ENCODE measurements at places on chromosomes 12 and 14.

GRCh38 chr12:27807063-27807703, 27.1 kb upstream of the MANSC4 start:
- no peak overlapping the region for H3K4me3 ChIP-seq
- H3K4me1 ChIP-seq = peaks cover 3% of the 10 kb centered on the region
- no peak for DNase-seq
- H3K27ac ChIP-seq = no peak overlapping the region
- H3K36me3 ChIP-seq = no peaks in the 10 kb centered on the region
- peaks cover 8% of the 10 kb centered on the region for H3K27me3 ChIP-seq

- H3K27ac ChIP-seq = no peak overlapping the region
- H3K27me3 ChIP-seq = peaks cover 10% of the 10 kb centered on the region
- H3K4me1 ChIP-seq = peaks cover 16% of the 10 kb centered on the region
- no peak overlapping the region for H3K4me3 ChIP-seq
- no peak for DNase-seq
Observed at GRCh38 chr12:52865090-52865944, 16.5 kb upstream of the KRT78 start.

- no peak overlapping the region for H3K4me3 ChIP-seq
- no peak overlapping the region for H3K27ac ChIP-seq
- H3K36me3 ChIP-seq = peaks cover 7% of the 10 kb centered on the region
- no peaks in the 10 kb centered on the region for H3K27me3 ChIP-seq
- no peaks in the 10 kb centered on the region for H3K4me1 ChIP-seq
Observed at GRCh38 chr12:10454531-10454930, 1.4 kb upstream of the KLRC1 start.

DNA sequence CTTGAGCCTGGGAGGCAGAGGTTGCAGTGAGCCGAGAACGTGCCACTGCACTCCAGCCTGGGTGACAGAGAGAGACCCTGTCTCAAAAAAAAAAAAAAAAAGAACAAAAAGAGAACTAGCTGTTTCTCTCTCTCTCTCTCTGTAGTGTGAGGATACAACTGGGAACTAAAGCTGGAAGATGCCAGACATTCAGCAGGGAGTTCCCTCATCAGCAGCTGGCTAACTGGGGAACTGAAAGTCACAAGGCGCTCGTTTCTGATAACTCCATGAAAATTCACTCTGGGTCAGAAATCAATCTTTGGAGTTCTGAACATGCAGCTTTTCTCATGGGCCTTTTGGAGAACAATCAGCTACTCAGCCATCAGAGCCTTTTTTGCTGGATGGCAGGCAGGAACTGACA, 43.5 kb upstream of the MAP1LC3B2 start:
- no peak overlapping the region for H3K4me3 ChIP-seq
- H3K27me3 ChIP-seq = no peaks in the 10 kb centered on the region
- peaks cover 18% of the 10 kb centered on the region for H3K4me1 ChIP-seq
- no peak for DNase-seq
- H3K36me3 ChIP-seq = no peaks in the 10 kb centered on the region

DNA sequence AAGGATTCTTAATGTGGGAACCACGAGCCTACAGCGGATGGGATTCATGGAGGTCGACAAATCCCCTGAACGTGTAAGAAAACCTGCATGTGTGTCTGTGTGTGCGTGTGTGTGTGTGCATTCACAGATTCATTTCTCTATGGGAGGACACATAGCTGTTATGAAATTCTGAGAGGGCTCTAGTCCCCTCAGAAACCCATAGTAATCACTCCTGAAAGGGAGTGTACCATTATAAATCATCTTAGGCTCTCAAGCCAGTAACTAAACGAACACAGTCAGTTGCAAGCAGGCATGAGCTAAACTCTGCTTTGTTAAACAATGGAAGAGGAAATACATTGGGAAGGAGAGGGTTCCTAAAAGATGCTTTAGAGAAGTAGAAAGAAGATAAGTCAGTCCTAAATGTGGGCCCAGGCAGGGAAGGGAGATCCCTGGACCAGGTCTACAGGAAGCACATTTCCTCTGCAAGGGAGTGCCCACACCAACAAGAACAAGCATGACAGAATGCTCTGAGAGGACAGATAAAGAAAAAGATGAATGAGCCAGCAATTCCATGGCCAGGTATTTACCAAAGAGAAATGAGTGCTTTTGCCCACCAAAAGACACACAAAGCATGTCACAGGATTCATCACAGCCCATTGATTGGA, 91.3 kb downstream of the ITPR2 start:
- peaks cover 6% of the 10 kb centered on the region for H3K4me1 ChIP-seq
- peaks cover 22% of the 10 kb centered on the region for H3K36me3 ChIP-seq
- no peak overlapping the region for H3K4me3 ChIP-seq

GRCh38 chr14:73386342-73386741, 72.0 kb downstream of the NUMB start:
- H3K27ac ChIP-seq = no peak overlapping the region
- H3K4me1 ChIP-seq = peaks cover 15% of the 10 kb centered on the region
- peaks cover 14% of the 10 kb centered on the region for H3K36me3 ChIP-seq
- no peak overlapping the region for H3K4me3 ChIP-seq
- DNase-seq = no peak
- no peaks in the 10 kb centered on the region for H3K27me3 ChIP-seq

- no peaks in the 10 kb centered on the region for H3K36me3 ChIP-seq
- H3K27me3 ChIP-seq = no peaks in the 10 kb centered on the region
- no peak overlapping the region for H3K27ac ChIP-seq
- H3K4me1 ChIP-seq = no peaks in the 10 kb centered on the region
- H3K4me3 ChIP-seq = no peak overlapping the region
Observed at GRCh38 chr12:83470749-83471148, 784.0 kb downstream of the TMTC2 start.

- peak; percentile 88 for DNase-seq
- peaks cover 57% of the 10 kb centered on the region for H3K4me1 ChIP-seq
- H3K27me3 ChIP-seq = no peaks in the 10 kb centered on the region
- H3K36me3 ChIP-seq = peaks cover 4% of the 10 kb centered on the region
- peak overlapping the region; percentile 97 for H3K27ac ChIP-seq
Observed at GRCh38 chr14:106844608-106845285, 1318.4 kb downstream of the TMEM121 start.

DNA sequence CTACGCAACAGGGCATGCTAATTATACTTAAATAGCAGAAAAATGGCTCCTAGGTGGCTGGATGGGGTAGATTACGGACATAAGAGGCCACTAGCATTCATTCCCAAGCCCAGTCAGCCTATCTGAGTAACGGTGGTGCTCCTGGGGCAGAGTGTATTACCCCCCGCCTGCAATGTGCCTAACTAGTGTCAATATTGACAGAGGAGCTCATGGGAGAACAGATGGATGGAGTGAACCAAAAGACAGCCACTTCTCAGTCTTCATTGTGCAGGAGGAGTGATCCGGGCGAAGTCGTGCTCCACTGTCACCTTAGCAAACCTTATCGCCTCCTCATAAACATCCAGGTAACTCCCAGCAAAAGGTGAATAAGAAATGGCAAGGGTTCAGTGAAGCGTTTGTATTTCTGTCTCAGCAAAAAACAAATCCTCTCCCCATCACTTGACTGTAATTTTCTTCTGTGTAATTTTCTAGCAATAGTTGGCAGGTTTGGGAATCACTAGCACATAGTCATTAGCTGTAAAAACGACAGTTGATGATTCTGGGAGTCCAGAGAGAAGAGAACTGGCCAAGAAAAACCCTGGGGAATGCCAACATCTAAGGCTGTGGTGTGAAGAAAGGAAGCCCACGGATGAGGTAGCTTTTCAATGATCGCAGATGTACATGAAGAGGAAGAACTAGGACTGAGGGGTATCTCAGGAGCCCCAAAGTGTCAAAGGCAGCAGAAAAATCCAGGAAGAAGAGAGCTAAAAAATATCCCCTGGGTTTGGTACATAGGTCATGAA, 126.6 kb upstream of the BCL2L14 start:
- H3K27ac ChIP-seq = peak overlapping the region; percentile 59
- H3K4me3 ChIP-seq = no peak overlapping the region
- peaks cover 4% of the 10 kb centered on the region for H3K27me3 ChIP-seq
- no peak for DNase-seq

DNA sequence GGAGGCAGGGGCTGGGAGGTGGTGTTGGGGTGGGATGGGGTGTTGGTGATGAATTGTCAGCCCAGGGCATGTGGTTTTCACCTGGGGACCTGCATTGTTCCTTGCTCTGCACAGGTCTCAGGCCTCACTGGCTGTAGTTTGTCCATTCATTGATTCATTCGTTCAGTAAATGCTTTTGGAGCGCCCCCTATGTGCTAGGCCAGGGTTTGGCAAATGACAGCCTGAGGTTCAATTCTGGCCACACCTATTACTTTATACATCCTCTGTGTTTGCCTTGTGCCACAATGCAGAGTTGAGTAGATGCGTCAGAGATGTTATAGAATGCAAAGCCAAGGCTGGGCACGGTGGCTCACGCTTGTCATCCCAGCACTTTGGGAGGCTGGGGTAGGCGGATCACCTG, 4.7 kb downstream of the ADCK1 start:
- H3K27me3 ChIP-seq = no peaks in the 10 kb centered on the region
- no peak overlapping the region for H3K4me3 ChIP-seq
- H3K27ac ChIP-seq = no peak overlapping the region
- H3K36me3 ChIP-seq = no peaks in the 10 kb centered on the region

DNA sequence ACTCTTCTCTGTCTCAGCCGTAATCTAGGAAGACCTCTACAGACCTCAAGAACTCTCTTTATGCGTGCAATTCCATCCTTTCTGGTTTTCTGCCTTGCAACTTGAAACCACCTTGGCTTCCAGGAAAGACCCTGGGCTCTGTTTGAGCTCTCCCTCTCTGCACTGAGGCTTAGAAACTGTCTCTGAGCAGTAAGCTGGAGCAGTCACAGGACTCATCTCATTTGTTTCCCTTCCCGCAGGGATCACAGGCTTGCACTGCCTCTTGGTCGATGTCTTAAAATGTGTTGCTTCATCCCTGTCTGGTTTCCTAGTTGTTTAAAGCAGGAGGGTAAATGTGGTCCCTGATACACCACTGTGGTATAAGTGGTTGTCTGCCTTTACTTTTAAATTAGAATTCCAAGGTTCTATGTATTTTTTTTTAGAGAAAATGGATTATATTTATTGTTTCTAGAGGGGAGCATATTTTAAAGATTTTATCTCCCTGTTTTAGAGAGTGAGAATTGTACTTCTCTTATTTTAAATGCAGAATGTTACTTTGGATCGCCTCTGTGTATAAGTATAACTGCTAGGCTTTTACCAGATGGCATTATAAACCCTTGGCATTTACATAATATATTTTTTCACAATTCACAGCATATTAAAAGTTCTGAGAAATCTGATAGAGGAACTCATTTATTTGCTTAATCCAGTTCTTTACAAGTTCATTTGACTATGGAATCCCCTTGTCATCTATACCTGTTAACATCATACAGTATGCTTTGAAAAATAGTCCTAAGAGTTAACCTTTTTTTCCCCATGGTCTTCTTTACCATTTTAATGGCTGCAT, 26.4 kb downstream of the EID3 start:
- no peak for DNase-seq
- H3K4me1 ChIP-seq = no peaks in the 10 kb centered on the region
- no peak overlapping the region for H3K27ac ChIP-seq
- no peak overlapping the region for H3K4me3 ChIP-seq
- peaks cover 23% of the 10 kb centered on the region for H3K36me3 ChIP-seq

- H3K36me3 ChIP-seq = no peaks in the 10 kb centered on the region
- DNase-seq = no peak
- H3K4me1 ChIP-seq = peaks cover 77% of the 10 kb centered on the region
- no peak overlapping the region for H3K4me3 ChIP-seq
- no peak overlapping the region for H3K27ac ChIP-seq
Observed at GRCh38 chr14:89440986-89441909, 24.2 kb upstream of the FOXN3 start.

DNA sequence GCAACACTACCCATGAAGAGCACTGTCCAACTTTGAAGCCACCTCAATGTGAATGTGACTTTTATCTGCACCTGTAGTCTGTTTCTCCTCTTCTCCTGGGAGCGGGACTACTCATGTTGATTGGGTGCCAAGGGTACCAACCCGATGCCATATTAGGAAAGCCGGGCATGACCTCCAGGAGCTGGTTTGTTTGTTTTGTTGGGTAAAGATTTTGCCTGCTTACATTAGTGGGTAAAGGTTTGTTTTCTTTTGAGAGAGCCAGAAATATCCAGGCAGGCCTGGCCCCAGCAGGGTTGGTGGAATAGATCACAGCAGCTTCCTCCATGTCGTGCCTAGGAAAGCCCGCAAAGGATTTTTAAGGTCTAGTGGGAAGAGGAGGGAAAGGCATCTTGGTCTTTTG, 19.7 kb upstream of the ITPK1 start:
- no peak overlapping the region for H3K27ac ChIP-seq
- DNase-seq = no peak
- H3K4me1 ChIP-seq = peaks cover 4% of the 10 kb centered on the region
- no peaks in the 10 kb centered on the region for H3K27me3 ChIP-seq

DNA sequence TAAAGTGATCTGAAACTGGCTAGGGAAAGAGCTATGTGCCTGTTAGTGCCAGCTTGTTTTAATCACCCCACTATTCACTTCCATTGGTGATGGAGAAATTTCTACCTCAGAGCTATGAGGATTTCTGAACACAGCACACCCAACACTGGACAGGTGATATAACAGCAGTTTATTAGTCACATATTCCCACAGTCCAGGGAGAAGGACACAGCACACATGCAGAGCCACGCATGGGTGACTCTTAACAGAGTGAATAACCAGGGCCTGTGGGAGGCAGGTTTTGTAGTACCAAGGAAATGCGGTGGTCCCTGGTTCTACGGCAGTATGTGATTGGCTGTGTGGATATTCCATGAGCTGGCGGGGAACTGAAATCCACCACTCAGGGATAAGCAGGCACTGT, 455.1 kb downstream of the BTG1 start:
- H3K4me1 ChIP-seq = peaks cover 7% of the 10 kb centered on the region
- H3K4me3 ChIP-seq = no peak overlapping the region
- H3K27me3 ChIP-seq = peaks cover 3% of the 10 kb centered on the region
- H3K36me3 ChIP-seq = no peaks in the 10 kb centered on the region
- DNase-seq = no peak
- no peak overlapping the region for H3K27ac ChIP-seq

DNA sequence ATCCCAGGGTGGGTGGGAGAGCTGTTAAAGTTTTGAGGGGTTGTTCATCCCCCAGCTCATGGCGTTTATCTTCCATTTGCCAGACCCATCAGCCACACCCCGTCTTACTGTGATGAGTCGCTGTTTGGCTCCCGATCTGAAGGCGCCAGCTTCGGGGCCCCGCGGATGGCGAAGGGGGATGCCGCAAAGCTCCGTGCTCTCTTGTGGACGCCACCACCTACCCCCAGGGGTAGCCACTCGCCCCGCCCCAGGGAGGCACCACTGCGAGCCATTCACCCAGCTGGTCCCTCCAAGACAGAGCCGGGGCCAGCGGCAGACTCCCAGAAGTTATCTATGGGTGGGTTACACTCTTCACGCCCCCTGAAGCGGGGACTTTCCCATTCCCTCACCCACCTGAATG, 5.7 kb downstream of the RITA1 start:
- H3K4me1 ChIP-seq = peaks cover 14% of the 10 kb centered on the region
- no peak for DNase-seq
- H3K36me3 ChIP-seq = peaks cover 7% of the 10 kb centered on the region
- H3K27me3 ChIP-seq = no peaks in the 10 kb centered on the region
- H3K27ac ChIP-seq = no peak overlapping the region
- H3K4me3 ChIP-seq = no peak overlapping the region

DNA sequence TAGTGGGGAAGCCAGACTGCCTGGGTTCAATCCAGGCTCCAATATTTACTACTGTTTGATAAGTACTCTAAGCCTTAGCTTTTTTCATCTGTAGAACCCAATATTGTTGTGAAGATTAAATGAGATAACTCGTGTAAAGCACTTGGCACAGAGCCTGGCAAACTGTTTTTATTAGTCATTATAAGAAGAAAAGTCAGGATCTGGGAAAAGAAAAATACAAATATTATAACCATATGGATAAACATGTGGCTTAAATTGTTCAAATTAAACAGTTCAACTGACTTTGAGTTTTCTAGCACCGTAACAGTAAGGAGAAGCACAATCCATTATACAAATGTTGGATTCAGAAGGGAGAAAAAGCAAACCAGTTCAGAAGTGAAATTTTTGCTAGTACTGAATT, 22.0 kb upstream of the CDK17 start:
- H3K27me3 ChIP-seq = no peaks in the 10 kb centered on the region
- H3K27ac ChIP-seq = no peak overlapping the region
- DNase-seq = no peak
- H3K4me1 ChIP-seq = peaks cover 14% of the 10 kb centered on the region
